ENCODE measurements at places on chromosomes 7 and 10.

- no peak for DNase-seq
Measured at GRCh38 chr7:133301444-133301843, 48.6 kb downstream of the EXOC4 start.

DNA sequence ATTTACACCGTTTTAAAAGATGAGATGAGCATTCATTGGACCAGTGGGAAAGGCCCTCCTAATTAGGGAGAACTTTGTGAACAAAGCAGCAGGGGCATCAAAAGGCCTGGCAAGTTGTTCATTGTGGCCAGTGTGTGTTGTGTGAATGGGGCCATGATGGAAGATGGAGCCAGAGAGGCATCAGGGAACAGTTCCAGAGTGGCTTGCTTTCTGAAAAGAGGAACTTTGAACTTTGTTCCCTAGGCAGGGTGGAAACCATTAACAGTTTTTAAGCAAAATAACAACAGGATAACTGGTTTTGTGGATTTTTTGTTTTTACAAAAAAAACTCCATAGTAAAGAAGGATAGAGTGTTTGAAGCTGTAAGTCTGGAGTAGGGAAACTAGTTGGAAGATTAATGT, 12.5 kb downstream of the SUV39H2 start:
- no peak for DNase-seq

DNA sequence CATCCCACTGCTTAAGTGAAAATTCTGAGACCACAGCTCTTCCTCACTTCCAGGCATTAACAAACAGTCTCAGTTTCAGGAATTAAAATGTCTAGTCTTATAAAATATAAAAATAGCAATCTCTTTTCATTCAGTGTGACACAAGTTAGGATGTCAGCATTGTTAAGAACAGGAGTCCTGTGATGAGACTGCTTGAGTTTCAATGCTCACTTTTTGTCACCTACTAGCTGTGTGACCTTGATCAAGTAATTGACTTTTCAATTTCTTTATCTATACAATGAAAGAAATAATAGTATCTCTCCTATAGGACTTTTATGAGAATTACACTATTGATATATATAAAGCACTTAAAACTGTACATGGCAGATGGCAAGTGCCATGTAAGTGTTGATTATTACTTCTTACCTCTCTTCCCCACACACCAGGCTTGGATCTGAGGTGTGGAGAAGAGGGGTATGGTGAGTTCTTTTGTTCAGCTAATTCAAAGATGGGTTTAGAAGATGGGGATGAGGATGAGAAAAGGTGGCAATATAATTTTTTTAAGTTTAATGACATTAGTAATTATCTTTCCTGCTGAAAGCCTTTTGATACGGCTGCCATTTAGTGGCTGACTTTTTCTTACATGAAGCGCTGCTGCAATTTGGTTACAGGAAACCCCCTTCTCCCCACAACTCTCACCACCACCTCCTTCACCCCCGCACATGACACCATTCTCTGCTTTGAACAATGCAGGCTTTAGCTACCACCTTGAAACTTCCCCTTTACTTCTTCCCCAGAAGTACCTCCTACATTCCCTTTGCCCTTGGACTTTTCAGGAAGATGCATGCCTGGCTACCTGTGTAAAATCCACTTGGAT, 20.8 kb upstream of the HYAL4 start:
- DNase-seq = peak; percentile 3

DNA sequence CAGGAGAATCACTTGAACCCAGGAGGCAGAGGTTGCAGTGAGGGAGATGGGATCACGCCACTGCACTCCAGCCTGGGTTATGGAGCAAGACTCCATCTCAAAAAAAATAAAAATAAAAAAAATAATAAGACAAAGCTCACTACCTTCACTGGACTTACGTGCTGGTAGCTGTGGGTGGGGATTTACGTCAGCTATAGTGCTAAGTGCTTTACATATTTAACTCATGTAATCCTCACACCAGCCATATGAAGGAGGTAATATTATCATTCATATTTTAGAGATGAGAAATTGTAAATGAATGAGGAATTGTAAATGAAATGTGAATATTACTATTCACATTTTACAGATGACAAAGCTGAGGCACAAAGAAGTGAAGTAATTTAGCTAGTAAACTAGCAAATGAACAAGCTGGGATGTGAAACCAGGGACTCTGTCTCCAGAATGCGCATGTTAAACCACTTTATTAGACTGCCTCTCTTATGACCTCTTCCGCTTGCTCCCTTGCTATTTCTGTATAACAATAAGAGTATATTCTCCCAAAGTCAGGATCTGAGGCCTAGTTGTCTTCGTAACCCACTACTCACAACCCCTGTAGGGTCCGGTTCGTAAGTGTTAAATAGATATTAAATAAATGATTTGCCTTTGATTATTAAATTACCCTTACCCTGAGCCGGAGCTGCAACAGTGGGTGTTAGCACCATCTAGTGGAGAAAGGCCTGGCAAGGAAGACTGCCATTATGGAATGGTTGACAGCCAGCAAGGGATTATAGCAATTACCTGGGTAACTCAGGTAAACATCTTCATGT, 70.2 kb downstream of the HTR7 start:
- DNase-seq = peak; percentile 27

DNA sequence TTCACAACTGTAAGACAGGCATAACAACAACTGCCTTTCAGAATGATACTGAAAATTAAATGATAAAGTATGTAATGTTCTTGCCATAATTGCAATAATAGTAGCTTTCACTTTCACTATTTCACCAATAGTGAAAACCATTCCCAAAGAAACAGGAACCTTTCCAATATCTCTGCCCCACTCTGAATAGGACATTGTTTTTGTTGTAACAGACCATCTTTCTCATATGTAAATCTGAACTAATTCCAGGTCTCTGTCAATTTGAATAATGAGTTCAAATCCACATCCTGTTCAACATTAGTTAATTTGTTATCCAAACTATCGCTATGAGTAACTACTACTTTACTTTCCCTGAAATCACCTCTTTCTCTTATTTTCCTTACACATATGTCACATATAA, 148.0 kb downstream of the LRRN3 start:
- DNase-seq = no peak

DNA sequence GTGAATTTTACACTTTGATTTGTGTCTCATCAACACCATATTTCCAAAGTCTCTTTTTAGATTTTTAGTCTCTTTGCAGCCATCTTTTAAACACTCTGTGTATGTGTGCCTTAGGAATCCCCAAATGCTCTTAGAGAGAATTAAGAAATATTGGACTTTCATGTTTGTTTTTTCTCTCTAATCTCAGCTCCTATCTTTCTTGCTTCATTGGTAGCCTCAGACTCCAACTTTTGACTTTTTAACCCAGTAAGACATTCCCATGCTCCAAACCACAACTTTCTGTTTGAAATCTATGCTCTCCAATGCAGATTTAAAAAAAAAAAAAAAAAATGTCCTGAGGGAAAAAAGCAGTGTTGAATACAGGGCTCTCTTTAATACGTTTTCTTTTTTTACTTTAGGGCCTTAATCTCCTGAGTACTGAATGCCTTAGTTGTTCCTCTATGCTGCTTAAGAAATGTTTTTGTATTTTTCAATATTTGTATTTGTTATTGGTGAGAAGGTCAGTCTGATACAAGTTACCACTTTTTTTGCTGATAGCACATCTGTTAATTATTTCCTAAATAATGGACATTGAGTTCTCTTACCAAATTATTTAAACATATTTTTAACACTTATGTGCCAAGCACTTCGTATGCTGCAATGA, 489.9 kb downstream of the NXPH1 start:
- no peak for DNase-seq

DNA sequence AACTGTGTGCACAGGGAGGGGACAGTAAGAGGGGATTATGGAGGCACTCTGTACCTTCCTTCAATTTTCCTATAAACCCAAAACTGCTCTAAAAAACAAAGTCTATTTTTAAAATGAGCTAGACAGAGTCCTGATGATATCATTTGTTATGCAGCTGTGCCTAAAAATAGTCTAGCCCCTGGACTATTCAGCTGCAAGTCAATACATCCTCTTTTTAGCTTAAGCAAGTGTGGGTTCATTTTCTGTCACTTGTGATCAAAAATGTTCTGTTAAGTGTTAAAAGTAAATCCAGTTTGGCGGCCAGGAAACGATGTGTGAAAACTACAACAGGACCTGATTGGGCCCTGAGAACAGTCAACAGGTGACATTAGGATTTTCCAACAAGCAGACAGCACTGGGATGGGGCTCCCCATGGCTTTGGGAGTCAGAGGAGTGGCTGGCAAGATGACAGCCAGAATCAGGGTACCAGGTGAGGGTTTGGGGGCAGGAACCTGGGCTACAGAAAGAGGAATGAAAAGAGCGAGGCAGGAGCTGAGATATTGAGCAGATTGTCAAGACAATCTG, 33.9 kb downstream of the FAM107B start:
- no peak for DNase-seq

DNA sequence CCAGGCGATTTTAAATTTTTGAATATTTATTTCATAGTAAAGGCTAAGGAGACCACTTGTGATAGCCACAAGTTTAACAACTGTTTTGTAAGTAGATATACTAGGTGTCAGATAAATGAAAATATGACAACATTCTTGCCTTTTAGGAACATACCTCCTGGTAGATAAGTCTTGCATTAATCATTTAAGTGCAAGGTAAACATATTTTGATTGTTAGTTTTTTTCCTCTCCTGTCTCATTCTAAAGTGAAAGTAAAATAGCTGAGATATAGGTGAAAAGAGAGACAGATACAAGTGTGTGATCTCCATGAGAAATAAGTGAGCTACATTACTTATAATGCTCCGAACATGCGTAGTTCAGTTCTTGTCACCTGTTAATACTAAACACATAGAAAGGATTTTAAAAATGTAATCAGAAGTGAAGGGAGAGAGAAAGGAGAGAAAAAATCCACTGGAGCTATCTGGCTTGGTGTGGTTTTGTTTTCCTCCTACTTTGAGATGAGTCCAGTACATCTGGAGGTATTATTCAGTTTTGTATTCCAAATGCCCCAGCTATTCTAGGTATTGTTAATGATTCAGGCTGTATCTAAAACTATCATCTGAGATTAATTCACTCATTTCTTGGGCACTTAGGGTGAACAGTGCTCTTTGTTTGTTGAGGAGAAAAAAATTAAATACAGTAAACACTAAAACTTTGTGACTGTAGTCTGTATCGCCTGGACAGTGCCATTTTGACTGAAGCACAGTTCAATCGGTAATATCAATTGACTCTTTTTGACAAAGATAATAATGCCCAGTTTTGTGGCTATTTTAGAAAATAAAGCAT, 21.2 kb downstream of the GLCCI1 start:
- no peak for DNase-seq

- DNase-seq = no peak
Measured at GRCh38 chr7:130345136-130345535, 520 bp downstream of the CPA5 start.

DNA sequence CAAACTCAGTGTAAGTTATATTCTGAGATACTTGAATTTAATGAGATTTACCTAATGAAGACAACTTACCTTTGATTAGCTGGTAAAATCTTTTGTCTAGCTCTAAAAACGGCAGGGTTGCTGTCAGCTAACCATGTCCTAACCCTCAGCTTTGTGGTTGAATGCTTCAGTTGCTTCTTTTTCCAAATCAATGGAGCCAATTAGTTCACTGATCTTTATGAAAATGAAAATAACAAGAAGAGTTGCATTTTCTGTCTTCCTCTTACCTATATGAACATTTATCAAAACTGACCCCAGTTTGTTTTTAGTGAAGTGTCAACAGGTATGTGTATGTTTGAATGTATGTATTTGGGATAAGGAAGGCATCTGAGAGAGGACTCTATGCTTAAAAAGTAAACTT, 253.1 kb upstream of the MTPN start:
- no peak for DNase-seq

GRCh38 chr10:93357680-93358079, 124.5 kb downstream of the MYOF start:
- peak; percentile 30 for DNase-seq

GRCh38 chr10:121566755-121567154, 31.5 kb downstream of the FGFR2 start:
- no peak for DNase-seq

DNA sequence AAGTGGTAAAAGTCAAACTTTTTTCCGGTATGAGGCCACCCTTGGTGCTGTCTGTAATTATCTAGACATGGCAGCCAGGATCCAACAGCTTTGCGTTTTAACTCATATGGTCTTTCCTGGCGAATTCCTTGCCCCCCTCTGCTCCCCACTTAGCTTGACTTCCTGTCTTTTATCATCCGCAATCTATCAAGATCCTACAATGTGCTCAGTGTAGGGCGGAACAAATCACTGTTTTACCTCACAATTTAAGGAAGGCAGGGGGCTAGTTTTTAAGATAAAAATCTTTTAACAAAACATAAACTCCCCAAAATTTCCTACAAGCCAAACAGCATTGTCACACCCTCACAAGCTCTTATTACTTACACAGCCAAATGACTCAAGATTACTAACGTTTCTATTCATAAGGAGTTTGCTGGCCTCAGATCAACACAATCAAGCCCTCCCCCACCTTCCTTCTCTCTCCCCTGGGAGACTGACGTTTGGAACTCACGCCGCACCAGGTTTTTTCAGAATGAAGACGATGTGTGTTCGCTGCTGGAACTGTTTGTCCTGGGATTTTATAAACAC, 1.3 kb upstream of the CDK14 start:
- no peak for DNase-seq

DNA sequence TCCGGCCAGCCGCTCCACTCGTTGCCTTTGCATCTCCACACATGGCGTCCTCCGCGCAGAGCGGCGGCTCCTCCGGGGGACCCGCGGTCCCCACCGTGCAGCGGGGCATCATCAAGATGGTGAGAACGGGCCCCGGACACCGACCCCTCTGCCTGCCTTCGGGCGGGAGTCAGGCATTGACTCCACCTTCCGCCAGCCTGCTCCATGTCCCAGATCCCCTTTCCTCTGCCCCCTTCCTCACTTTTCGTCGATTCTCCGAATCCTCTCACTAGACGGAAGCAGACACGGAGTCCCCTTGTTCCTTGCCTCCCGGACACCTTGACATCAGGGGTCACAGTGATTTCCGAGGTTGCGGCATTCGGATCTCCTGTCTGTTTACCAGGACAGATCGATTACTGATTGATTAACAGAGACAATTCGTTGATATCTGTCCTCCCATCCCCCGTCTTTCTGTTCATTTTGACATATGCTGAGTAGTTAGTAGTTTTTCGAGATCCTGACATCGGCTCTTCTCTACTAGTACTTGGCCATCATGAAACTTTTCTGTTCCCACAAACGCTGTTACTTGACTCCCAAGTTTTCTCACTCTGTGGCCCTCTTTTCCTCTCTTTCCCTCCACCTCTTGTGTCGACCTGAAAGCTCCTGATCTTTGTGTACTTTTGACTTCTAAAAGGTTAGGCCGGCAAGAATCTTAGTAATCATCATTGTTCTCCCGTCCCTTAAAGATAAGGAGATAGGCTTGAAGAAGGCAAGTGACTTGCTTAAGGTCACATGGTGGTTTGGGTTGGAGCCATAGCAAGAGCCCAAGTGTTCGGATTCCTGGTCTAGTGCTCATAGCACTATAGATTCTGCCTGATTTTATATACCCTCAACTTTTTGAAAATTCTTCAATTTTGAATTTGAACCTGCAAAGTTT, 597 bp downstream of the SND1 start:
- peak; percentile 2 for DNase-seq

- no peak for DNase-seq
Measured at GRCh38 chr7:79555571-79555970, 102.1 kb upstream of the MAGI2 start.
